Immature natural killer cell (primary cell): ENCODE measurements at places on chromosomes 4 and X.

- no peak overlapping the region for H3K27ac ChIP-seq
- DNase-seq, result no peak
- peaks cover 5% of the 10 kb centered on the region for H3K4me1 ChIP-seq
- H3K4me3 ChIP-seq, result no peak overlapping the region
- peaks cover 9% of the 10 kb centered on the region for H3K27me3 ChIP-seq
- no peaks in the 10 kb centered on the region for H3K36me3 ChIP-seq
Measured at GRCh38 chr4:46392421-46392820, 2.5 kb upstream of the GABRA2 start.

GRCh38 chr4:113783701-113784100 is 22.2 kb upstream of the CAMK2D start:
- H3K4me3 ChIP-seq, result no peak overlapping the region
- DNase-seq, result no peak
- H3K4me1 ChIP-seq, result no peaks in the 10 kb centered on the region
- H3K27ac ChIP-seq, result no peak overlapping the region
- H3K27me3 ChIP-seq, result no peaks in the 10 kb centered on the region

GRCh38 chrX:100404851-100405250 is 5.2 kb downstream of the PCDH19 start:
- H3K4me1 ChIP-seq, result no peaks in the 10 kb centered on the region
- peaks cover 5% of the 10 kb centered on the region for H3K27me3 ChIP-seq
- no peaks in the 10 kb centered on the region for H3K36me3 ChIP-seq
- no peak overlapping the region for H3K4me3 ChIP-seq

DNA sequence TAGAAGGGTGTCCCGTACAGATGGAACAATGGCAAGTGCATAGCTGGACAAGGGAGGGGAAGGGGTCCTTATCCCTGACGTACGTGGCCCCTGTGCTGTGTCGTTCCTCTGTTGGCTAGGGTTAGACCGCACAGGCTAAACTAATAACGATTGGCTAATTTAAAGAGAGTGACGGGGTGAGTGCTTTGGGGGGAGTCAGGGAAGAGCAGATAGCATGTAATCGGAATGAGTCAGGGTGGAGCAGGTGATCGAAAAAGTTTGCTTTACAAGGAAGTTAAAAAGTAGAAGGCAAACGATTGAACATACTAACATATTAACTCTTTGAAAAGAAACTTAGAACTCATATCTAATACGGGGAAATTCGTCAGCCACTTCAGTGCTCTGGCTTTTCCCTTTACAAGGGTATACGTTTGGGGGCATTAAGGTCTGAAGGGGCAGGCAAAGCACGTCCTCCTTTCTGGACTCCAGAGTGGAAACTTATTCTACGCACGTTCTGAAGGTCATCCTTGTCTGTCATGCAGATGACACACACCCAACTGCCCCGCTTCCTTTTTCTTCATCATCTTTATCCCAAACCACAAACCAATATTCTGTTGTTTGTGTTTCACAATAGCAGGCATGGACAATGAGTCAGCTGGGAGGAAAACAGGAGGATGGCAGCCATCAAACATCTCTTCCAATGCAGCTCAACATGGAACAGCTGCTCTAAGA is 10.2 kb upstream of the CRLF2 start:
- no peaks in the 10 kb centered on the region for H3K27me3 ChIP-seq
- no peaks in the 10 kb centered on the region for H3K36me3 ChIP-seq
- no peak overlapping the region for H3K4me3 ChIP-seq
- H3K27ac ChIP-seq, result no peak overlapping the region
